Caudate nucleus (tissue), 63 donors: ENCODE measurements at places on chromosomes 2 and 18.

DNA sequence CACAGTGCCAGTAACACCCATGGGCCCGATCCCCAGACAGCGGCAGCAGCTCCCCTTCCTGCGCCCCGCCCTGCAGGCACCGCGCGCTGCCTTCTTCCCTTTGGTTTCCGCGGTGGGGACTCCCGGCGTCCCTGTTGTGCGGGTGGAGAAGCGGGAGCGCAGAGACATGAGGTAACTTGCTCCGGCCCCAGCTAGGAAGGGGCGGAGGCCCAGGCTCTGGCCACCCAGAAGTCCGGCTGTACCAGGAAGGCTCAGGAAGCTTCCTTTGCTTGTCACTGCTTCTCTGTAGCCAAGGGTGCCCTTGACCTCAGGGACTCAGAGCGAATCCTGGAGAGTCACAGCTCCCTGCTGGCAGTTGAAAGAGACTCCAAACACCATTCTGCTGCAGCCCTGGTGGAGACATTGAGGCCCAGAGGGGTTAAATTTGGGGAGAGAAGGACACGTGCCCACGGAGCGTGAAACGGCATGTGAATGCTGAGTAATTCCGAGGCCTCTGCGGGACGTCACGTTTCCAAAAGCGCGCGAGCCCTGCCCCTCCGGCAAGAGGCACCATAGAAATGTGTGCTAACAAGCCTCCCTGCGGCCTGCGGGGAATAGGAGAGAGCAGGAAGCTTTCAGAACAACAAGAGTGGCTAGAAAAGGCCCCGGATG is 6.7 kb upstream of the ADCY3 start:
- DNase-seq, result no peak

DNA sequence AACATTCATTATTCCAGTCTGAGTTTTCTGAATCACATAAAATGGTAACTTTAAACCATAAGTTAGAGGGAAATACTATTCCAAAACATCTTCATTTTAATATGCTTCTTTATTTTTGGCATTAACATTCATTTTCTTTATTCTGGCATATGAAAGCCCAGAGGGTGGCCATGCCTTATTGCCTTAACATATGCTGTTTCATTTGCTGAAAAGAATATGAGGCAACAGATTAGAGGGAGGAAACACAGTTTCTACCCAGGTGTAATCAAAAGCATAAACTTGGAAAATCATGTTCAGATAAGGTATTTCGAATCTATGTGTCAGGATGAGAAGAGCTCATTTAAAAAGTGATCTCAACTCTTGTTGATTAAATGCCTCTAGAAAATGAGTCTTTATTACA is 379.9 kb upstream of the DSEL start:
- no peak for DNase-seq

- DNase-seq, result no peak
These were observed 540 bp downstream of the SOX11 start for GRCh38 chr2:5692561-5693286.

DNA sequence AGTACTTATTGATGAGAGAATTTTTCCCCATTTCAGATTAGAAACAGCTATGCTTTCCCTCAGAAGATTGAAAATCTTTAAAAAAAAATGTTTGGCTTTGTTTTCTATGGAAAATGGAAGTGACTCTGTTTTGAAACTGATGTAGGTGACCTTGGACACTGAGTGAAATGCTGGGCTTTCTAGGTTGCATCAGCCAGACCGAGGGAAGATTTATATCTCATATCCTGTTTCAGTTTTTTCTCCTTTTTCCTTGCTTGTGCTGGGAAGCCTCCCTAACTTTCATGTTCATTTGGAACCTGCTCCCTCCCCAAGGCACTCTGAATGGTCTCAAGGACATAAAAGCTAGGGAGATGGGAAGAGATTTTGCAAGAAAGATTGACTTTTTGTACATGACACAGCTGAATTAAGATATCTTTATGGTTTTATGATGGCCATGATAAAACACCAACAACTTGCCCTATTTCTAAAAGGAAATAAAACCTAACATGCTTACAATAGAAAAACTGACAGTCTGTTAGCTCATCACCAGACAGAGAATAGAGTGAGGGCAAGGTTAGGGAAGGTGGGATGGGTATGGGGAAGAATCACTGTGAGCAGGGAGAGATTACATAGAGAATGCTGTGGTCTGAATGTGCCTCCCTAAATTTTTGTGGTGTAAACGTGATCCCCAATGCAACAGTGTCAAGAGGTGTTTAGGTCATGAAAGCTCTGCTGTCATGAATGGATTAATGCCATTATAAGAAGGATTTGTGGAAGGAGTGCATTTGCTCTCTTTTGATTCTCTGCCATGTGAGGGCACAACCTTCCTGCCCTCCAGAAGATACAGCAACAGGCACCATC is 249.7 kb downstream of the TPGS2 start:
- DNase-seq, result no peak

DNA sequence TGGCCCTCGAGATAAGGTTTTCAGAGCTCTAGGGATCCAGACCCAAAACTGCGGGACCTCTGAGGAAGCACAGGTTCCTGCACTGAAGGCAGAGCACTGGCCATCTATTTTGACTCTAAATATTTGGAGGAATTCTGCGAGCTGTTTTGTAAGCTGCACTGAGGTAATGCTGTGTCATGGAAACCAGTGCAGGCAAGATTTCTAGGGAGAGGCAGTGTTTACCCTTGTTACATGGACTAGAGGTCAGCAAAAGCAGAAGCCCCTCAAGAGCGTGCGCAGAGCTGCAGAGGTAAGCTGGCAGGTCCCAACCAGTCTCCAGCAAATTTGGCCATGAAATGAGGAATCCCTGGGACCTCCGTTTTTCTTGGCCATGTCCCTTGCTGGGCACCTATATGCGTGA is 137.3 kb downstream of the RNF152 start:
- no peak for DNase-seq

DNA sequence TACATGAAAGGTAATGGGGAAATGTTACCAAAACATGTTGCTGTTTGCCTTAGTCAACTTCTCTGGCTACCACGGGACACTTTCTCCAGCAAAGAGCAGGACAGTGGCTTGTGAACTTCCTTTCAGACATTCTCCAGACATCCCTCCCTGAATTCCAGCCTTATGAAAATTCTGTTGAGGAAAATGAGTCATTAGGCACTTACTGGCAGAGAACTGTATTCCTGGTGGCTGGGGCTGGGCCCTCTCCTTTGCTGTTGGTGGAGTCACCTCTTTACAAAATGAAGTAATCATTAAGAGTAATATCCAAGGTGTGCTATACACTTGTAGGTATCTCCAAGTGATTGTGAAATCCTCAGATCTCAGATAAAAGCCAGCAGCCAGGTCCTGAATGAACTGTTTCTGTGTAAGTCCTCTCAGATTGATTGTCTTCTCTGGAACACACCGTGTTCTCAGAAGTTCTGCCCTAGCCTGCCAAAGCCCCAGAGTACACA is 1.3 kb upstream of the FAP start:
- no peak for DNase-seq

GRCh38 chr2:50956886-50957285 is 75.0 kb downstream of the NRXN1 start:
- DNase-seq, result no peak

DNA sequence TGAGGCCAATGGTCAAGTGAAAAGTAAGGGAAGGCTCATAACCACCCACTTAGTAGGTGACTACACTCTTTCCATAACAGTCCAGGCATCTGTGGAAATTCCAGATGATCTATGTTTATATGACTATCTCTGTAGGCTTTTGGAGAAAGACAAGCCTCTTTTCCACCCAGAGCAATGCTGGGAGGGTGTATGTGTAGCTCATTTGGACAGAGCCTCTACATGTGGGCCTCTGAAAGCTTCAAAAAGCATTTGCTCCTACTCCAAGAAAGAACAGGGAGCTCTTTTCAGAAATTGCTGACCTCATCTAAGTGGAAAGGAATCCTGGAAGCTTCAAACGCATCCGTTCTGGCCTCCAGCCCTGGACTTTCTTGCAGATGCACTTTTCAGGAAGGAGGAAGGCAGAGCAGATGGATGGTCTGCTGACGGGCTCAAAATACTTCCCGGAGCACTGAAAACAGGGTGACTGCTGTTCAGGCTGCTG is 308.7 kb downstream of the LRATD1 start:
- DNase-seq, result no peak

GRCh38 chr2:176892676-176893226 is 319.8 kb upstream of the HNRNPA3 start:
- no peak for DNase-seq

- no peak for DNase-seq
These were observed 109.9 kb downstream of the PDE1A start for GRCh38 chr2:182316950-182317349.

DNA sequence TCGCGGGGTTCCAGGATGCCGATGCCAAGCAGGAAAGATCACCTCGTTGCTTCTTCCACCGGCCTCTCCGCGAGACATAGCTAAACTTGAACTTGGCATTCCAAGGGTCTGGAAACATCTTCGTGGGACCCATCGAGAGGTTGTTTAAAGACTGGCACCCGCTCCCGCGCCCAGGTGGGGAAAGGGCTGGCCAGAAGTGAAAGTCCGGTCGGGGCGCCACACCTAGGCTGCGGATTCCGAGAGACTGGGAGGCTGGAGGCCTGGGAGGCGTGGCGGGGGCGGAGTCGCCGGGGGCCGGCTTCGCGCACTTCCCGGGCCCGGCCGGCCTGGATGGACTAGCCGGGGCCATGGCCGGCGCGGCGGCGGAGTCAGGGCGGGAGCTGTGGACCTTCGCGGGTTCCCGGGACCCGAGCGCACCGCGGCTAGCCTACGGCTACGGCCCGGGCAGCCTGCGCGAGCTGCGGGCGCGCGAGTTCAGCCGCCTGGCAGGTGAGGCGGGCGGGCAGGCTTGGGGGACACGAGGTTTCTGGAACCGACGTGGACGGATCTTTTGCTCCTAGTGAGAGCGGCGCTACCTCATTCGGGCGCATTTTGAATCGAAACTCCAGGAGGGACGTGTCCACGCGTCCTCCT is at the start of gene MOCOS:
TSS of gene MOCOS (plus strand) at position 305 of the 633 bp plus-strand sequence. CDS start at position 348, 43 bp downstream.
- DNase-seq, result no peak

GRCh38 chr2:174704061-174704460 is 60.2 kb downstream of the CHRNA1 start:
- no peak for DNase-seq

DNA sequence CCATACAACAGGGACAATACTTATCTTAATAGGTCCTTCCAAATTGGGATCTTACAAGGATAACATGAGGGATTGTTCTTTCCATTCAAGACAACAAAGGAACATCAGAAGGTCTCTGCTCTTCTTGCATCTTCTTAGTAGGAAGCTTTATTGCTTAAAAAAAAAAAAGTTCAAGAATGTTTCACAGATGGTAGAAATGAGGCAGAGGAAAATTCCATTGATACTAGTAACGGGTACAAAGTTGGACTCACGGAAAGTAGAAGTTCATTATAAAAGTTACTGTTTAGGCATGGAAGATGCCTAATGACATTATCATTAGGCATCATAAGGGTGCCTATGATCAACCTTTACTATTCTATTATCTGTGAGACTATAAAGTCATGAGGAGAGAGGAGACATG is 136.2 kb downstream of the LAMA3 start:
- DNase-seq, result no peak

DNA sequence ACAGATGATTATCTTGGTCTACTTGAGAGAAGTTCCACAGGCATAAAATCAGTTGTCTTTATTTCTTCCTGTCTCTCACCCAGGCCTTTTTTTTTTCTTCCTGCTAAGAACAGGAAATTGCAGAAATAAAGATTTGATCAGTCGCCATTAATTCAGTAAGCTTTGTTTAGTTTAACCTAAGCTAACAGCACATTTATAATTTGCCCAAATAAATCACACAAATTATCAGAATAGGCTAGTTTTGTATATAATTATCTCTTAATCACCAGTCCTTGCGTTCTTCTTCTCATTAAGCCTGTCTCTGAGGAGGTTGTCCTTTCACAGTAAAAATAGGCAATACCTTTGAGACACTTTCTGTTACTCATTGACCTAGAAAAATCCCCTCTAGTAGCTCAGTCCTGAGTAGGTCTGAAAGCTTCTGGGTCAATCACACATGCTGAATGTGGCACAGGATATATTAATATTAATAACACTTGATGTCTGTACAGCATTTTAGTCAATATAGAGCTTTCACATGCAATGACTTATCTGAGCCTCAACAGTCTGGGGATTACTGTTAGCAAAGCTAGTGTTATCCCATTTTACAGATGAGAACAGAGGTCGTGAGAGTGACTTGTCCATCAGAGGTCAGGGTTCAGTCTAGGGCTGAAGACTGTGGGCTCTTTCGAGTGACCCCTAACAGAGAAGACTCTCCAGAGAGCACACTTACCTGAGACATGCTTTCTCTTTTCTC is 11.2 kb upstream of the STK17B start:
- DNase-seq, result no peak

DNA sequence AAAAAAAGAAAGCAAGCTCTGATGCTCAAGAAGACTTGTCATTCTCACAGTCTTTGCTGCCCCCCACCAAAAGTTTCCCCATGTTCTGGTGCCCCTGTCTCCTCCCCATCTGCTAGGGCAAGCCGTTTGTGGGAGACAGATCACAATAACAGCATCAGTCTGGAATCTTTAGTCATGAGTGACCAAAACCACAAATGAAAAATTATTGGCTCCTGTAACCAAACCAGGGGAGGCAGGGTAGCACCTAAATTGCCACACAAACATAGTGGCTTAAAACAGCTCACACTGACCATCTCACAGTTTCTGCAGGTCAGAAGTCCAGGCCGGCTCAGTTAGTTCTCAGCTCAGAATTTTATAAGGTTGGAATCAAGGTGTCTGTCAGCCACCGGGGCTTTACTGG is 9.1 kb upstream of the B3GNT7 start:
- no peak for DNase-seq

GRCh38 chr18:74299746-74300145 is 8.0 kb upstream of the CYB5A start:
- no peak for DNase-seq

- DNase-seq, result no peak
These were observed 286.5 kb downstream of the ALK start for GRCh38 chr2:29634916-29635315.

DNA sequence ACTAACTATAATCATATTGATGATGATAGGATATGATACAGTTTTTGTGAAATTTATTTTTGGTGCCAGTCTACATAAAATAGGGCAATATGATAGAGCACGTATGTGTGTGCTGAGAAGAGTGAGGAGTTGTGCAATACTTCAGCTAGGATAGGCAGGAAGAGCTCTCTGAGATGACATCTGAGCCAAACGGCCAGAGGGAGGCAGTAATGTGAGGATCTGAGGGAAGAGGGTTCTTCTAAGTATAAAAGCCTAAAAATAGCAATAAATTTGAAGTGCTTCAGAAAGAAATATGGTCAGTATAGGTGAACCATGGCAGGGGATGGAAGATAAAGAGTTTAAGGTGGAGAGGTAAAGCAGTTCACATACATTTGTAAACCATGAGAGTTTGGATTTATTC is 102.5 kb downstream of the OLA1 start:
- DNase-seq, result no peak
